ENCODE measurements at places on chromosomes 12 and 14.

GRCh38 chr12:23169696-23170013 lies 544.7 kb downstream of the ETNK1 start:
- no peak for DNase-seq

DNA sequence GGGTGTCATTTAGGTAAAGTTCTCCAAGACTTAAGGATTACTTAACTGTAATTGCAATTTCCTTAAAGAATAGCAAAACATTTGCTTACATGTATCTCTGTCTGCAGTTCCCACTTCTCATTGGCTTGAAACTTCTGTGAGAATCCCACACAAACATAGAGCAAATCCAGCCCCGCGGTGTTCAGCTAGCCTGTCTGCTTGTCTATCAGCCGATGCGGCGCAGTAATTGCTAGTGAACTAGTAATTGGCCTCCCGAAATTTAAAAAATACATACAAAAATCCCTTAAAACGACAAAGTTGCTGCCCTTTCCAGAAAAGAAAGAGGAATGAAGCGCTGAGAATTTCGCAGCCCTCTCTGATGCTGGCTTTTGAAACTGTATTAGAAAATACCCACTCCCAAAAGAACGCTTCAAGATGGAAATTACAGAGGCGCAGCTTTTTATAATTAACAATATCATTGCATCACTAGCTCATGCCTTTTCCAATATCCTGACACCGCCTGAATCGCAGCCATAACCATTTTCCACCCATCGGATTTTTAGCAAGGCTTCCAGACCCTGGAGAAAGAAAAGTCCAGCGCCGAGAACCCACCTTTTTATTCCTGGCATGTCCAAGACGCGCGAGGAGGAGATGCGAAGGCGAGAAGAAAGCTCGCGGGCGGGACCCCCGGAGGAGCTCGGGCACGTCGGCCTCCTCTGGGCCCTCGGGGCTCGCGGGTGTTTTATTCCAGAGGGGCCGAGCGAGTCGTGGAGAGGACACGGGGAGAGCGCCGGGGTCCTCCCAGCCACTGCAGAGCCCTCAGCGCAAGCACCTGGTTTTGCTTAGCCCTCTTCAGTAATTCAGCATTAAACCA lies 646 bp downstream of the FBLN5 start:
- DNase-seq = no peak

GRCh38 chr14:34359420-34360117 lies 102.5 kb downstream of the SPTSSA start:
- no peak for DNase-seq

GRCh38 chr12:17017402-17017801 lies 411.4 kb upstream of the LMO3 start:
- DNase-seq = no peak

DNA sequence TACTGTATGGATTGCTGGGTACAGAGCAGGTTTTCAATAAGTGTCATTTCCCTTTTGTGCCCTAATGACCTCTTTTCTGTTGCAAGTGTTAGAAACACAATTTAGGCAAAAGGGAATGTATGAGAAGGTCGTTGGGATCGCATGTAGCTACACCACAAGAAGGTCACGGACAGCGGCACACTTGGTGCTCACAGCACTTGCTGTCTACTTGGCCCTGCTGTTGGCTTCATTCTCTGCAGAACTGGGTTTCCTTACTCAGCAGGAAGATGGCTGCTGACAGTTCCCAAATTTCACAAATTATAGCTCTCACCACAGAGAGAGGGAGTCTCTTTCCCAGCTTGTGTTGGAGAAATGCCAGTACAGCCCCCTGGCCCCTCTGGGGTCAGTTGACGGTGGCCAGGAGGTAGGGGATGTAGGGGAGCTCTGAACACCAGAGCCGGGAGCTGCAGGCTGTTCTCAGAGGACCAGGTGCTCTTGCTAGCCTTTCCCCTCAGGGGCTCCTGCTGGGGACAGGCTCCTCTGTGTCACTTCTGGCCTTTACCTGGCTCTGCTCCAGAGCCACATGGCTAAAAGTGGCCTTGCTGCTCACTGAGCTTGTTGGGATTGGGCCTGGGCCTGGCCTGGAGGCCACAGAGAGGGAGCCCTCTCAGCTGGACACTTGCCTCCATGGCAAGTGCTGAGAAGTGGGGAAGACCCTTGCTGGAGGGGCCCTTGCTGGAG lies 50.9 kb upstream of the BCL7A start:
- DNase-seq = no peak

DNA sequence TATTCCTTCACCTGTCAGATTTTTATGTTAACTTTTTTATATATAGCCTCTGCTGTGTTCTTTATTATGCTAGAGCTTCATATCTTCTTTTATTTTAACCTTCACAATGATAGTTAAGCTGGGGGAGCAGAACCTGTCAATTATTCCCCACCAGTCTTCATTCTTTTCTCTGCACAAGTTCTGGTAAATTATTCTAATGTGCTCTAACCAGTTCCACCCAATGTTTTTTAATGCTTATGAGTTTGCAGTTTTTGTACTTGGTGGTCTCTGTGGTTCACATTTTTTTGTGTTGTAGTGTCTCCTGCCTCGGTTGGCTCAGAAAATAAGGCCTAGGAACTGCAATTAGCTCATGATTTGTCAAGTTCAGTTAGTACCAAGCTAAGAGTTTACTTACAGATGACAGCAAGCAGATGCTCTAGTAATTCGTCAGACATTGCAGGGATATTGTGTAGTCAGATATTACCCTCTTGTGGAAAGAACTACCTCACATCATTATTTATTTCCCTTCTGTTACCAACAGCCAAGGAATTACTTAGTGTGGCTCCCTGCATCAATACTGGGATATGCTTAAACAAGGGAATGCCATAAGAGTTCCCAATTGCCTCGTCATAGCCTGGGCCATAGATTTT lies 14.5 kb downstream of the DYRK2 start:
- DNase-seq = no peak

- no peak for DNase-seq
Measured at GRCh38 chr12:124829008-124829707, 34.5 kb downstream of the SCARB1 start.

All from stimulated activated CD4-positive, alpha-beta T cell treated with anti-CD3 and anti-CD28 coated beads, Interleukin-12 subunit alpha, Interleukin-12 subunit beta, amount 100 ng/mL, for 4 hours (primary cell).